ENCODE measurements at places on chromosomes 2 and 18. TPM values are rescaled to one million over a fixed set of nuclear protein-coding genes. Genes with fewer than 3 reads are reported as not detected.
A peak's percentile ranks its signal among the peaks of the same experiment; 100 is the strongest.

The ABCG8 gene
- not detected for total RNA-seq

The COL5A2 gene
- total RNA-seq: 188 TPM

The STARD6 gene
- 0.33 TPM for total RNA-seq

The IL36B gene
- not detected for total RNA-seq

The TUBA4A gene
- 14.0 TPM for total RNA-seq

The SPR gene
- total RNA-seq: 42.0 TPM

GRCh38 chr2:95317123-95317500 lies 20.0 kb downstream of the KCNIP3 start:
- DNase-seq: no peak

GRCh38 chr2:168971261-168971660 lies 59.9 kb downstream of the ABCB11 start:
- no peak for DNase-seq

DNA sequence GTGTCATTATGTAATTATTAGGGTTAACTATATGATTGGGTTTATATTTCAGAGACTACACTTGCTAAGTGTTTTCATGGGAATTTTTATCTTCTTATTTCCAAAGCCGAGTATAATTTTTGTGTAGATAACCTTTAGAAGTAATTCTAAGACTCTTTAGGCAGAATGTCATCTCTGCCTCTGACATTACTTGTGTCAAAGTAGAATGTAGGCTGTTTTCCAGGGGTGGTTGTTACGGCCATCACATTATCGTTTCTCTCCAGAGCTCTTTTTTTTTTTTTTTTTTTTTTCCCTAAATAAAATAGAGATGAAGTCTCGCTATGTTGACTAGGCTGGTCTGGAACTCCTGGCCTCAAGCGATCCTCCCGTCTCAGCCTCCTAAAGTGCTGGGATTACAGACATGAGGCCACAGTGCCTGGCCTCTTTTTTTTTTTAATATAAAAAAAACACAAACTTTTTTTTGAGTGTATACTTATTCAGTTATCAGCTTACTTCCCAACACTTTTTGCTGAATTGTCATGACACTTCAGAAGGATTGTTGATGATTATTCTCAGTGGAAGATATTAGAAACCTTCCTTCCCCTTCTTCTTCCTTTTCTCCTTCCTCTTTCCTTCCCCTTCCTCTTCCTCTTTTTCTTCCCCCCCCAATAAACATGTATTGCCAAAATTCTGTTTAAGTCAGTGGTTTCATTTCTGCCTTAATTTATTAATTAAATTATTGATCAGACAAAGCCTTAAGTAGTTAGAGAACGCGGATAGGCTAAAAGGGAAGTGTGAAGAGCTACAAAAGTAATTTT lies 2.3 kb downstream of the PIKFYVE start:
- no peak for DNase-seq

DNA sequence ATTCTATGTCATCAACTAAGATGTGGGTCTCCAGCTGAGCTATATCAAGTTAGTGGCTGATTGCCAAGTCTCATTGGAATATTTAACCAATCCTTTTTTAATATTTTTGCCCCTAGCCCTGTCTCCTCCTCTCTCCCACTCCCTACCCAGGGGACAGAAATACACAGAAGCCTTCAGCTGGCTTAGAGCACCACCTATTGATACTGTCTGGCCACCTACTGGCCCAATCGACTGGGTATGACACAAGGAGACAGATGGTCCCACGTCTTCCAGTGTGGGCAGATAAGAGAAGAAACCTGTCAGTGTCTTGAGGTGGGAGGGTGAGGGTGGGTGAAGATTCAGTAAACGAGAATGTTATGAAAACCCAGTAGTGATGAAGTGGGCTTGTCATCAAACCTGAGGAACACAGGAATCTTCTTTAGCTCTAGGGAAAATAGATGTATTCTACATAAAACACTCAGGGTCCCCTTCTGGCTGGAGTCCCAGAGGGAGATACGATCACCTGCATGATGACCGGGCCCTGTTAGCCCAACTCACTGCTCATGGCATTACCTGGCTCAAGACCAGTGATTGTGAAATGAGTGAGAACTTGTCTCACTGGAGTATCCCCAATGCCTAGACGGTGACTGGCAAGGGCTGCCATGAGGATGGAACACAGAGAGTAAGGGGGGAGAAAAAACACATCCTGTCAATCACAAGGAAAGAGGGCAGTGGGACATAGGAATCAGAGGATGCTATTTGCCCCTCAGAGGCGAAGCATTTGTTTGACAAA lies 26.7 kb downstream of the POLR1A start:
- no peak for DNase-seq

DNA sequence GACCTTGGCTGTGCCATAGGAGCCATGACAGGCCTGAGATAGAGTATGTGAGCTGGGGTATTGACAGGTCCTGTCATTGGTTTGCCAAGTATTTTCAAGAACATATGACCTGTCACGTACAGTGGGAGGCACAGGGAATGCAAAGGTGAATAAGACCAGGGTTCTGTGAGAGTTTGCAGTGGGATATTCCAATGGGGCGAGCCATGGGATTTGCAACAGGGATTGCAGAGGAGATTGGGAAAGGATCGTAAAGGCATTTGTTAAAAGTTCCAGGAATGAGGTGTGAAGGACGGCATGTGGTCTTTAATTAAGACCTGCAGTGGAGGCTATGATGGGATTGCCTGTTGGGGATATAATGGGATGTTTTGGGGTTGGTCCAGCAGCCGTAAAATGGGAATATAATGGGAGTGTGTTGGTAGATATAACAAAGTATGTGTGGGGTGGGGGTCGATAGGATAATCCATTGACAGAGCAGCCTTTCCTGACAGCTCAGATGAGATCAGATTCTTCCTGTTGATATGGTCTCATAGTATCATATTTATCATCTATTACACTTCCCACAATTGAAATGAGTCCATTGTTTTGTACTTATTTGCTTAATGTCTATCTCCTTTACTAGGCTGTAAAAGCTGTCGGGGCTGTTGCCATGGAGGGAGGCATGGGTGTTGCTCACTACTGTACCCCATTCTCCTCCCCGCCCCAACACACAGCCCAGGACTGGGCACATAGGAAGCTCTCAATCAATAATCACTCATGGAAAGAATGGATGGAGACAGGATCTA lies 38.1 kb downstream of the PKDCC start:
- no peak for DNase-seq

DNA sequence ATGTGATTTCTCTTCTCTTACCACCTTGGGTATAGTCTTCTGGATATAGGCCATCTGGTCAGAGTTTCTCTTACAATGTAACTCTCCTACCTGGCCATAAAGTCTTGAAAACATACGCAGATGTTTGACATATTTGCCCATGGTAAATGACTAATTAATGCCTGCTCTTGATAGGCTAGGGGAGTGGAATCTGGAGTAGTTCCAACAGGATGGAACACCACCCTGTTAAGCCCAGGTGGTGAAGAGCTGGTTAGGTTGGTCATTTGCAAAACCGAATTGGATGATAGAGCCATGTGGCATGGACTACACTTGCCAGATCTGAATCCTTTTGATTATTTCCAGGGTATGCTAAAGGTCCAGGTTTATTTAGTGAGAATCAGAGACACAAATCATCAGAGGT lies 36.5 kb downstream of the HADHB start:
- no peak for DNase-seq

GRCh38 chr2:147546109-147546508 lies 298.7 kb upstream of the ACVR2A start:
- no peak for DNase-seq

DNA sequence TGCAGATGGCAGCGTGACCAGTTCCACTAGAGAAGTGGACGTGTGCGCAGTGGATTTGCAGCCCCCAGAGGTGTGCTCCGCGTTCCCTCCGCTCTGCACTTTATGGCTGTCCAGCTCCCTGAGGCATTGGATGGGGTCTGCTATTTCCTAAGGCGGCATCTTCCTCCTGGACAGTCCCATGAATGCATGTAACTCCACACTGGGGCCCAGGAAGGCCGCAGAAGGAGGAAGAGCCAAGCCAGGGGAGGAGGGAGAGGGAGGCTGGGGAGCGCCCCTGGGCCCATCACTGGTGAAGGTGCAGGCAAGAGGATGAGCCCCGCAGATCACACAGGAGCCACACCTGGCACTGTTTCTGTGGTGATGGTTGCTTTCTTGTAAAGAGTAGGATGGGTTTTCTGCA lies 99.1 kb downstream of the PTGR3 start:
- DNase-seq: no peak

DNA sequence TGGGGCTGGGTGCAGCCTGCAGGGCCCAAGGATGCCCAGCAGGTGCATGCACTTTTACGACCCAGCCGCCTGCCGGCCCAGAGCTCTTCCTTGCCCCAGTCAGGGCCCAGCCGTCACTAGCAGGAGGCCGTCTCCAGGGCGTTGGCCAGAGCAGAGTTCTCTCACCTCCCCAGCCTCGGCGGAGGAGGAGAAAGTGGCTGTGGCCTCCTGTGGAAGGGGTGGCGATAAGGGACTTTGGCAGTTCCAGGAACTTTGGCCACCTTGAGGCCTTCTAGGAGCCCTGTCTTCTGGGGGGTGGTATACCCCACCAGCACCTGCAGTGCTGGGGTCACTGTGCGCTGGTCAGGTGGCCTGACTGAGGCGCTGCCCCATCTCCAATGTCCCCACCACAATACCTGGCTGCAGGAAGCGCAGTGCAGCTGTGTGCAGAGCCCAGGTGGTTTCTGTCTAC lies 22.0 kb downstream of the NPPC start:
- no peak for DNase-seq

- no peak for DNase-seq
Measured at GRCh38 chr2:54107903-54108615, 7.4 kb upstream of the ACYP2 start.

DNA sequence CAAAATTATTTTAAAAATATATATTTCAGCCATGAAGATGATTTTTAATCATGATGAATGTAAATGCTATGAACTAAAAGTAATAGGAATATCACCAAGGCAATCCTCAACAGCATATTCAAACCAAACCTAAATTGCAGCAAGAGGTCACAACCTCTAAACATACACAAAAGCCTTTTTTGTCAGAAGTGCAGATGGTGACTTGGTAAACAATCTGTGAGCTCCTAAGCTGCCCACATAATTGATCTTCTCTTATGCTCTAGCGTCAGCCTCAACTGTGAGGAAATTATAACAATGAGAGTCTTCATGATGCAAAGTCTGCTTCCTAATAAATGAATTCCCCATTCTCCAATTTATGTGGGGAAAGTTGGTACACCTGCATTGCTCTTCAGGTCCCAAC lies 113.2 kb downstream of the TSN start:
- no peak for DNase-seq

DNA sequence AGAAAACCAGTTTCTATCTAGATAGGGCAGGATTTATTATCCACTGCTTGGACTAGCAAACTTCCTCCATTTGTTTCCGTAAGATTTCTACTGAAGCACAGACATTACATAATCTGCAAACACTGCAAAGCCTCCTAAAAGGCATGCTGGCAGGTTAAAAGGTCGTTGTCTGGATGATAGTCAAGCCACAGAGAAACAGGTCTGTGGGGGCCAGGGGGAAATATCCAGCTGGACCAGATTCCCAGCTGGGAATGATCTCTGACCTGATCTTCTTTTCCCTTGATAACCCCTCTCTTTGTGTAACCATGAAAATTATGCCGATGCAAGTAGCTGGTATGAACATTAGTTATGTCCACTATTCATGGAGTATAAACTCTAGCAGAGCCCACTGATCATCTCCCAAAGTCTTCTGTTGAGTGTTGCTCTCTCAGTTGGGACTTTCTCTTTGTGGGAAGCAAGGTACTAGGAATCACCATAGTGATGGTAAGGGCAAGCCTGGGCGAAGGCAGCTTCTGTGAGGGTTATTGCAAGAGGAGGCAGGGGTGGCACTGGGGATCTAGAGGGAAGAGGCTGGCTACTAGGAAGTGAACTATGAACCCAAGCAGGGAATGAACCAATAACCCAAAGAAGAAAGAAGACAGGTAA lies 61.3 kb downstream of the GDF7 start:
- DNase-seq: peak; percentile 80

- no peak for DNase-seq
Measured at GRCh38 chr2:226247289-226248275, 552.0 kb downstream of the IRS1 start.

DNA sequence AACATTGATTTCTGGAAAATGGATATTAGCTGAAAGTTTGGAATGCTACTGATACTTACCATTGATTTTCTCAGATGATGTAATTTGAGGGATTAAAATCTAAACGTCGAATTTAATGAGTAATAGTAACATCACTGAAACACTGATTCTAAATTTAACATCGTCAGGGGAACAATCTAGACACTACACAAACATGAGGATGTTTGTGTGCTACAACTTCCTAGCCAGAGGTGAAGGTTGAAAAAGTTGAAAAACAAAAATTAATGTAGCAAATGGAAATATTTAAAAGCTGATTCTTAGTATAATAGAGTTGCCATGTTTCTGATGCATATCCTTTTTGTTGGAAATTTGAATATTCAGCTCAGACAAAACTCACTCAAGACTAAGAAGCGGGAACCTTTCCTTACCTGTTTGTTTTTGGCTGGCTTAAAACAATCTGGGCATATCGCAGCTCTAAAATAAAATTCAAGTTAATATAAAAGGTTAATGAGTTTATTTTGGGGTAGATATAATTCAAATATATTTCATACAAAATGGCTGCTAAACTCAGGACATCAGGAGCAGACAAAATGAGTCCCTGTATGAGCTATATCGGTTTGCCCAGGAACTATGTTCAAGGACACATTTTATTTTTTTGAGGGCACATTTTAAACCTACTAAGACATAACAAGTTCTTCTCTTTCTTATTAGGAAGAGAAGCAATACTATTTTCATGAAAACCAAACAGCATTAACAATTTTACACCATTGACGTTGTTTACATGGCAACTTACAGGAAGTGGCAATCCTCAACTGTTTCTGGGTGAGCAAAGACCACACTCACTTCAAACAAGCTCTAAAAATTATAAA lies 52.6 kb upstream of the PEX13 start:
- no peak for DNase-seq

DNA sequence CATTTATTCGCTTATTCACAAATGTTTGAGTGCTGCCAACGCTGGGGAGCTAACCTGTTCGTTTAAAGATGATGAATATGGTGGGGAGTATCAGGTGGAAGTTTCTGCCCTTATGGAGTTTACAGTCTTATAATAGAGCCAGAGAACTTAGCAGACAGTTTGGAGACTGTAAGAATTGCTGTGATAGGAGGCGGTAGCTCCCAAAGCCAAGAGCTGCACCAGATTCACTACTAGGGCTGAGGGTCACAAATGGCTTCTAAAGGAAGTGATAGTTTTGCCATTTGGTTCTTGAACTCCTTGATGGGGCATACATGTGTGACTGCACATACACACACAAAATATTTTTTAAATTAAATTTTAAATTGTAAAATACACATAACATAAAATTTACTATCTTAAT lies 29.0 kb downstream of the UGP2 start:
- DNase-seq: no peak

DNA sequence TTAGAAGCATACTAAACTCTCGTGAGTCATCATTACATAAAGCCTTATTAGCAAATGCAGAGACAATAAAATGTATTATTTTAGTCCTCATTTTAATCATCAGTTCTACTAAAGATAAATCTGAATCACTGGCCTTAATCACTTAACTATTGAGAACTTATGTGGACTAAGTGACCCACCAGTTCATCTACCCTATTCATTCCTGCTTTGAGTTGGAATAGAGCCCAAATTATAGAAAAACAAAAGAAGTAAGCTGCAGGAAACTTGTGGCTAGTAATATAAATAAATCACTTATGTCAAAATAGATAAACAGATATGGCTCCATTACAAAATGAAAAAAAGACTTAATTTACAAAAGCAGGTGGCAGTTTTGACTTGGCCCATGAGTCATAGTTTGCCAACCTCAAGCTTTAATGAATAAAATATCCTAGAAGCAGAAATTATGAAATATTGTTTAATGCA lies 851.8 kb upstream of the CRIM1 start:
- DNase-seq: peak; percentile 24
